ENCODE measurements at places on chromosomes 5 and 9.

DNA sequence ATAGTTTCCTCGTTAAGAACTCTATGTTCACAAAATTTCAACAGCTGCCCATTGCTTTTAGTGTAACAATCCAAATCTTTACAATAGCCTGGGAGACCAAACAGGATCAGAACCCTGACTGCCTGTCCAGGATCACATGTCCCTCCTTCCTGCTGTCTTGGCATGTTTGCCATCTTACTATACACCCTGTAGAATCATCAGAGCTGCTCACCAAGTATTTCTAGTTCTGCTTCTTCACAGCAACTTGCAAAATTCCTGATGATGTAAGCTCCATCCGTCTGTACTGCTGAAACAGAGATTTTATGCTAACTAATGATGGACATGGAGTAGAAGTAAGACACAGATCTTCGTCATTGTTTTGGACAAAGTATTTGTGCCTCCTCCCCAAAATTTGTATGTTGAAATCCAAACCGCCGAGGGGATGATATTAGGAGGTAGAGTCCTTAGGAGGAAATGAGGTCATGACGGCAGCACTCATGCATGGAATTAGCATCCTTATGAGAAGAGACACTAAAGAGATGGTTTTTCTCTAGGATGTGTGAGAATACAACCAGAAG lies 464.9 kb upstream of the BRINP1 start:
- DNase-seq, result no peak

- DNase-seq, result no peak
Measured at GRCh38 chr9:99079542-99079941, 25.4 kb upstream of the TGFBR1 start.

- DNase-seq, result no peak
Measured at GRCh38 chr5:111742177-111742994, 14.6 kb downstream of the NREP start.

GRCh38 chr9:15154677-15155076 lies 152.3 kb downstream of the TTC39B start:
- DNase-seq, result no peak

DNA sequence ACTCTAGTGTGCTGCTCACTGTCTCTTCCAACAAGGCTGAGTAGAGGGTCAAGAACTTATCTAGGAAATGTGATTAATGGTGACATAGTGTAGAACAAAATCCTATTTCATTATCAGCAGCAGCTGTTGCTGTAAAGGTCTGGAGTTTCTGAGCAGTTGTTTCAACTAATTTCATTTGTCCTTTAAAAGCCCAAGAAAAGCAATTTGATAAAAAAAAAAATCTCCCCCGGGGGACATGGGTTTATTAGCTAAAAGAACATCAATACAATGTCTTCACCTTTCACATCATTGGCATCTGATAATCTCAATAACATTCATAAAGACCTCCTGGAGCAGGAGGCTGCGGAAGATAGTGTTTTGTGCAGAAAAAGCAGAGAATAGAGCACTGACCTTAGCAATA lies 468.1 kb downstream of the KCTD16 start:
- no peak for DNase-seq

DNA sequence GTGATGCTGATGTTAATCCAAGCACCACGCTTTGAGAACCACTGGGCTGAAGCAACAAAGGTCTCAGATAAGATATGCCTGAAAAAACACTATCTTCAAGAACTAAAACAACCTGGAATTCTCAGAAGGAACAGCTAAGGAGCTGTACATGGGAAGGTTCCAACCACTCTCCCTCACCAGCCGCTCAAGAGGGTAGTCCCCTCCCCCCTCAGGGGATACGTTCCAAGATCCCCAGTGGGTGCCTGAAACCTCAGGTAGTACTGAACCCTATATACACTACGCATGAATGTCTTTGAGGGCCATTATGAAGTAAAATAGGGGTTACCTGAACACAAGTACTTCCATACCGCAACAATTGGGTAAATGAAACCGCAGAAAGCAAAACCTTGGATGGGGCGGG lies 1.9 kb downstream of the BOD1 start:
- no peak for DNase-seq

DNA sequence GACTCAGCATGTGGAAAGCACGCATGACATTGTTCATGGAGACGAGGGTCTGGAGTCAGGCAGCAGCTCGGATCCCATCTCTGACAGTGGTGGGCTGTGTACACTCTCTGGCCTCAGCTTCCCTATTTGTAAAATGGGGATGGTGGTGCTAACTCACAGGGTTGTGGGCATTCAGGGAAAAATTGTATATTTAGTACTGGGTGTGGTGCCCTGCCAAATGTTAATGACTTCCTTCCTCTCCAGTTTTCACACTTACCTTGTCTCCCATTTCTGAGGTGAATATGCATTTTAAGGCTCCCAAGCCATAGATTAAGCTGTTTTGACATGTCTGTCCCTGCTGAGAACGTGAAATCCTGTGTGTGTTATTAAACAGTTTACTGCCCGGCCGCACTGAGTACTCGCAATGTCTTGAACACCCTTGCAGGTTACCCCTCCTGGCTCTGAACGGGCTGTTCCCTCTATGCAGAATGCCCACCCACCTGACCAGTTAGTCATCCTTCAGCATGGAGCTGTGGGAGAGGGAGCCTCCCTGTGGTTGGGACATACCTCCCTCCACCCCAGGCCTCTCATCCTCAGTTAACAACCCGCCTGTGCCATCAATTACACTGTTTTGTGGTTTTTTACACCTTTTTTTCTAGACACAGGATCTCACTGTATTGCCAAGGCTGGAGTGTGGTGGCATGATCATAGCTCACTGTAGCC lies 25.8 kb downstream of the TJP2 start:
- DNase-seq, result no peak

GRCh38 chr5:9166202-9167112 lies 379.4 kb downstream of the SEMA5A start:
- no peak for DNase-seq

GRCh38 chr9:114680259-114681001 lies 1.6 kb downstream of the TEX48 start:
- no peak for DNase-seq

All from activated CD8-positive, alpha-beta memory T cell treated with anti-CD3 and anti-CD28 coated beads, Interleukin-2, amount 10 ng/mL, durations not matched to agents 7 days and 5 days (primary cell).